ENCODE measurements at places on chromosomes 16 and 17. TPM values are rescaled to one million over a fixed set of nuclear protein-coding genes. Genes with fewer than 3 reads are reported as not detected.

DNA sequence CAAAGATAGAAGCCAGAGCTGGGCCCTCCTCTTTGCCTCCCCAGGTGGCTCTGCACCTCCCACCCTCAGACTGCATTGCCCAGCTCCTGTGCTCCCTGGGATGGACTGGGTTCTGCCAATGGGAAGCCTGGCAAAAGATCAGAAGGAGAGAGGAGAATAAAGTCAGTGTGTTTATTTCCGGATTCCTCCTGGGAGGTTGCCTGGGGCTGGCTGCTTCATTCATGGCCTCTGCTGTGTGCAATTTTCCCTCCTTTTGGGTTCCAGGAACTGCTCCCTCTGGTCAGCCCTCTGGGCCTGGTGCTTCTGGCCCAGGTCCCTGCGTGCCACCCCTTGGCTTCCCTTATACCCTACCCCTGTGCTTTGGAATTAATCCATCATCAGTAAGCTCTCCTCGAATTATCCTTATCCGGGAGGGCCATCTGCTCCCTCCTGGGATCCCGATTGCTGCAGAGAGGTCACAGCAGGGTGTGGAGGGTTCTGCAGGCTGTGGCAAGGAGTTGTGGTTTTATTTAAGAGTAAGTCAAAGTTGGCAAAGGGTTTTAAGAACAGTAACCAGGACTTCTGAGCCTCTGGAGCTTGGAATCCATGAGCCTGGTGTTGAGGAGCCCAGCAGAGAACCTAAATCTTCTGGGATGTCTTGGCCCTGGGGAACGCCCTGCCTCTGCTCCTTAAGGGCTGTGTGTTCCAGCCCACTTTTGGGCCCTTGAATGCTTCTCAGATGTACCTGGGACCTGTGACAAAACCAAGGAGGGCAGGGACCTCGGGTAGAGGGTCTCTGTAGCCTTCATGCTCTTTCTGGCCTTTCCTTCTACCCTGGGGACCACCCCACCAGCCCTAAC is 8.2 kb upstream of the MMP2 start:
- H3K4me1 ChIP-seq: peaks cover 6% of the 10 kb centered on the region
- no peaks in the 10 kb centered on the region for H3K36me3 ChIP-seq
- H3K4me3 ChIP-seq: no peak overlapping the region
- no peak for DNase-seq
- no peak overlapping the region for H3K27ac ChIP-seq

DNA sequence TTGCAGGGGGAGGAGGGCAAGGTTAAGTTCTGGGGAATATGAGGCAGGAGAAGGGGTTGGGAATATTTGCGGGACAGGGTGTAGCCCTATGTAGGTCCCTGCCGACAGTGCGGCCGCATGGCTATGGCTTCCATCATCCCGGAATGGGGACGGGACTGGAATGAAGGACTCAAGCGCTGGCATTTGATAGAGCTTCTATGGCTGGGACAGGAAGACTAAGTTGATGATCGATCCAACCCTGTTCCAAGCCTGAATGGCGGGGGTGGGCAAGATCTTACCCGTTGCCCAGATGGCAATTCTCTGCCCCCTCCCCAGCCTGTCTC is 47.1 kb downstream of the SRCIN1 start:
- peaks cover 2% of the 10 kb centered on the region for H3K36me3 ChIP-seq
- H3K4me1 ChIP-seq: peaks cover 24% of the 10 kb centered on the region
- no peak overlapping the region for H3K27ac ChIP-seq
- H3K27me3 ChIP-seq: peaks cover 51% of the 10 kb centered on the region
- peak overlapping the region; percentile 77 for H3K4me3 ChIP-seq
- DNase-seq: no peak

DNA sequence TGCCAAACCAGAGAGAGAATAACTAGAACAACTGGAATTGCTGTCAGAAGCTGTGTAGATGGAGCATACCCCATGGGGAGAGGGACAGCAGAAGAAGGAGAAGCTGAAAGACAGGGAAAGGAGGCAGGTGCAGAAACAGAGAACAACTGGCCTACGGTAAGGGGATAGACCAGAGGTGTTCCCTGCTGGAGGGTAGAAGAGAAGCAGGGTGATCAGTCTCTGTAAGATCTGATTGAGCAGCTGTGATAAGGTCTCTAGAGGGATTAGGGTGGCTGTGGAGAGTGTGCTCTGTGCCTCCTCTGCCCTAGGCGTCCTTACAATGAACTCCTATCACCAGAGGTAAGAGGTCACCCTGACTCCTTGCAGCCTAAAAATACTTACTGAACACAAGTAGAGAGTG is 30.4 kb upstream of the HS3ST3B1 start:
- DNase-seq: no peak
- H3K4me1 ChIP-seq: no peaks in the 10 kb centered on the region
- peaks cover 11% of the 10 kb centered on the region for H3K27me3 ChIP-seq
- no peak overlapping the region for H3K4me3 ChIP-seq

DNA sequence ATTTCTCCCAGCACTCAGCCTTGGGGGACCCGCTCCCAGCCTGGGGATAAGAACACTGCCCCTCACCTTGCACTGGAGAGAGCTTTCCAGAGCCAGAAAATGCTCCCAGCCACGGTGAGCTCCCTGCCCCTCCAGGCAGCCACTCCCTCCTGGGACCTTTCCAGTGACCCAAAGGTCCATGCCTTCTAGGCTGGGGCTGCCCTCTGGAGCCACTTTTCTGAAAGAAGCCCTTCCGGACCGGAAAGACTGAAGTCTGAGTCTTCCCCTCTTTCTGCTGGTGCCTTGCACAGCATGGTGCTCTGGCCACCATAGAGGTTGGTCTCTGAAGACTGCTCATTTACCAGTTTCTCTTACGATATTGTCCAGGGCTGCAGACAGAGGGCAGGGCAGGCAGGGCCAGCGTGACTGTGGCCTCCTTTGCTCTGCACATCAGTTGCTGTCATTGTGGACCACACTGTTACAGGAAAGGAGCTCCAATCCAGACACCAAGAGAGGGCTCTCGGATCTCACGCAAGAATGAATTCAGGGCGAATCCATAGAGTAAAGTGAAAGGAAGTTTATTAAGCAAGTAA is 7.1 kb upstream of the ABCC12 start:
- peaks cover 19% of the 10 kb centered on the region for H3K4me1 ChIP-seq
- peaks cover 11% of the 10 kb centered on the region for H3K27me3 ChIP-seq
- no peaks in the 10 kb centered on the region for H3K36me3 ChIP-seq
- H3K27ac ChIP-seq: no peak overlapping the region
- H3K4me3 ChIP-seq: no peak overlapping the region

Gene ASPA
- total RNA-seq: not detected

Gene ITGAX
- 2.9 TPM for total RNA-seq

Gene SOX15
- 0.57 TPM for total RNA-seq

- peak overlapping the region; percentile 72 for H3K4me3 ChIP-seq
- peaks cover 23% of the 10 kb centered on the region for H3K27me3 ChIP-seq
- no peak overlapping the region for H3K27ac ChIP-seq
- H3K4me1 ChIP-seq: peaks cover 32% of the 10 kb centered on the region
- no peaks in the 10 kb centered on the region for H3K36me3 ChIP-seq
Measured at GRCh38 chr17:67995570-67996263, 552 bp downstream of the C17orf58 start.

Gene CTRB1
- total RNA-seq: not detected

Gene ACAP1
- 775 TPM for total RNA-seq

DNA sequence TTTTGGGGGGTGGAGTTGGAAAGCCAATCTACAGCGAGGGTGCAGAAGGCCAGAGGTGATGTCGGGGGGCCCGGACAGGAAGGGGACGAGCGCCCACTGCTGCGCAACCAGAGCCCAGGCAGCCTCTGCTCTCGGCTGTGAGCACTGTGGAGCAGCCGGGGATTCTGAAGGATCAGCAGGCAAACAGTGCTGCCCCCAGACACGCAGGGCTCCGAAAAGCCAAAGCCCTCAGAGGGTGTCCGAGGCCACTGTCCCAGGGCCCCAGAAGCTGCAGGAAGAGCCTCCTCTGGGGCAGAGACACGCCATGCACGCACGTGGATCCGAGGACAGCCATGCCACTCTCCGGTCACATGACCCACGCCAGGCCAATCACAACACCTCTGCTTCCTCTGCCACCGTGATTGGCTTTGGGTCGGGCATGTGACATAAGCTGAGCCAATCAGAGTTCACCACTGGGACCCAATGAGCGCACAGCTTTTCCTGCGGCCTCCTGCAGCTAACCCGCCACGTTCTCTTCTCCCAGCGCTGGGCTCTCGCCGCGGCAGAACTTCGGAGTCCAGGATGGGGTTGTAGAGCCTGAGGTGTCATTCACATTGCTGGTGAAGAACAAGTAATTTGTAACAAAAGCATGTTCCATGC is 40.7 kb downstream of the ACTG1 start:
- H3K4me1 ChIP-seq: no peaks in the 10 kb centered on the region
- H3K27ac ChIP-seq: no peak overlapping the region
- peak; percentile 26 for DNase-seq
- H3K27me3 ChIP-seq: no peaks in the 10 kb centered on the region

- H3K27ac ChIP-seq: no peak overlapping the region
- no peaks in the 10 kb centered on the region for H3K36me3 ChIP-seq
- H3K4me1 ChIP-seq: no peaks in the 10 kb centered on the region
- no peak for DNase-seq
- no peak overlapping the region for H3K4me3 ChIP-seq
Measured at GRCh38 chr17:20825539-20825938, 217.3 kb downstream of the USP22 start.

Gene EVPL
- 0.05 TPM for total RNA-seq

- H3K36me3 ChIP-seq: peaks cover 78% of the 10 kb centered on the region
- peak; percentile 93 for DNase-seq
- no peaks in the 10 kb centered on the region for H3K27me3 ChIP-seq
- H3K4me1 ChIP-seq: peaks cover 53% of the 10 kb centered on the region
Measured at GRCh38 chr17:35242158-35242804, 591 bp upstream of the SLFN5 start.

Gene ATP2C2
- total RNA-seq: not detected

GRCh38 chr16:86558355-86559193 is 3.5 kb upstream of the MTHFSD start:
- H3K27ac ChIP-seq: no peak overlapping the region
- peaks cover 15% of the 10 kb centered on the region for H3K4me1 ChIP-seq
- peaks cover 13% of the 10 kb centered on the region for H3K27me3 ChIP-seq

GRCh38 chr17:77089124-77089490 is 51.7 kb upstream of the SEC14L1 start:
- peaks cover 1% of the 10 kb centered on the region for H3K27me3 ChIP-seq
- peak overlapping the region; percentile 98 for H3K4me3 ChIP-seq
- H3K36me3 ChIP-seq: peaks cover 47% of the 10 kb centered on the region
- peak; percentile 10 for DNase-seq
- peaks cover 55% of the 10 kb centered on the region for H3K4me1 ChIP-seq

GRCh38 chr16:80028581-80029380 is 428.2 kb upstream of the MAF start:
- peaks cover 9% of the 10 kb centered on the region for H3K4me1 ChIP-seq
- H3K27me3 ChIP-seq: no peaks in the 10 kb centered on the region
- no peak overlapping the region for H3K27ac ChIP-seq
- DNase-seq: no peak
- no peaks in the 10 kb centered on the region for H3K36me3 ChIP-seq

DNA sequence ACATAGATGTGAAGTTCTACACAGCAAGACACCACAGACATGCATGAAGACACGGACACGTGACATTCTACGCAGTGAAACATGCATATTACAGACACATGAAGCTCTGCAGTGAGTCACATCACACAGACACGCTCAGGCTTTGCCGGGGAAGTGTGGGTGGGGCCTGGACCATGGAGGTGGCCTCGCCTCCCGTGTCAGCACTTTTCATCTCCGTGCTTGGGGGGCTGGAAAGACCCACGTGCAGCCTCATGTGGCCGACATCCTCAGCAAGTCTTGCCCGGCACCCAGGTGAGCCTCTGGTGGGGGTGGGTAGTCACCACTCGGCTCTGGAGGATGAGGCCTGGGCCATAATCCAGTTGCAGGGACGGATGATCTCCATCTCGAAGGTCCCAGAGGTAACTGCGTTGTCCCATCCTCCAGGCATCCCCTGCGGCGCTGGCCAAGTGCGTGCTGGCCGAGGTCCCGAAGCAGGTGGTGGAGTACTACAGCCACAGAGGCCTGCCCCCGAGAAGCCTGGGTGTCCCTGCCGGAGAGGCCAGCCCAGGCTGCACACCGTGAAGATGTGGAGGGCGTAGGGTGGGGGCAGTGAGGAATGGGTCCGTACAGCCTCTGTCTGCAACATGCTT is 17.3 kb upstream of the DPEP1 start:
- peaks cover 21% of the 10 kb centered on the region for H3K4me1 ChIP-seq
- no peaks in the 10 kb centered on the region for H3K27me3 ChIP-seq
- H3K27ac ChIP-seq: no peak overlapping the region
- no peak overlapping the region for H3K4me3 ChIP-seq
